ENCODE measurements at places on chromosomes 3 and 15. TPM values are rescaled to one million over a fixed set of nuclear protein-coding genes. Genes with fewer than 3 reads are reported as not detected.

GRCh38 chr3:183350164-183350563 is 78.3 kb downstream of the MCF2L2 start:
- DNase-seq: no peak

ITGA11 gene
- polyA plus RNA-seq: 4.5 TPM

- no peak for DNase-seq
These were observed 17.5 kb upstream of the GOLGA8J start for GRCh38 chr15:30065025-30065801.

DNA sequence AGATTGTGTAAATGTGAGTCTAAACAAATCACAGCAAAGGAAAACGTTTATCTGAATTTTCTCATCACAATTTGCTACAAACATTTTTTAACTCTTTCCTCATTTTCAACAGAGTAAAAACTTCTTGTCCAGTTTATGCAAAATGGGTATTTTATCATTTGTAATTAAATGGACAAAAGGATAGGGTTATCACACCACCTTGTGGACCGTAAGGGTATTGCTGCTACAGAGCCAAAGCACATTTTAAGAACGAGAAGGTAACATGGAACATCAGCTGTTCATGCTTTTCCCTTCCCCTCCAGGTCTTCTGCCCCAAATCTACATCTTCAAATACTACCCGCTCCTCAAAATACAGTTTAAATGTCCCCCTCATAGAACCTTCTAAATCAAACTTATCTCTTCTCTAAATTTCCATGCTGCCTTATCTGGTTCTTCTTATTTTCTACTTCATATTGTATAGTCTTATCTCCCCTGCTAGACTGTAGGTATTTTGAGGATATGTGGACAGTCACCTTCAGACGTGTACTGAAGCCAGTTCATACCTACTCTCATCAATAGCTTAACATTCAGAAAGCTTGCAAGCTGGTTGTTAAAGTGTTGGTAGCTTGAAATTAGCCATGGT is 12.8 kb upstream of the SETMAR start:
- no peak for DNase-seq

FAM107A gene
- polyA plus RNA-seq: 47.7 TPM

- no peak for DNase-seq
These were observed 219.2 kb upstream of the ARHGEF26 start for GRCh38 chr3:153901991-153902390.

DNA sequence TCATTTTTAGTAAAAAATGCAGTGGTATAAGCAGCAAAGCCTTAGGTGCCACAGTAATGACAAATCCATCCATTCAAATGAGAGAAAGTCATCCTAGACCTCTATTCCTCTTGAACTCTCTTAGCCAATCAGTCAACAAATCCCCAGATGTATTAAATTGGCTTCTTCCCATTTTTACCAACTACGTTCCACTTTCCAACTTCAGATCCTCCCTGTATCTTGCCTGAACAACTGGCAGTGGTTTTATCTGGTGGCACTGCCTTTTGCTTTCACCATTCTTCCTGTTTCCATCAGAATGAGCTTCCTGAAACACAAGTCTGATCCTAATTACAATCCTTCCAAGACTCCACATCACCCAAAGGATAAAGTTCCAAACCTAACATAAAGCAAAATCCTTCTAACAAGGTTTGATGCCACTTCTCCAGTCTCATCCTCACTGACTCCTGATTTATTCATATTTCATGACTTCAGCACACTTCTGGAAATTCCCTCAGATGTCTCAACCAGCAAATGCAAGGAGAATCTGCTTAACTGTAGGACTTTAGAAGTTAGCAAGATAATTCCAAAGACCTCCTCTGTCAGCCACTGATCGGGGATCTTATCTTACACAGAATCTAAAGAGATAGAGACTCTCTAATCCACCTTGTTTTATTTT is 69.8 kb upstream of the SLC4A7 start:
- no peak for DNase-seq

GRCh38 chr3:134892326-134892725 is 97.3 kb downstream of the EPHB1 start:
- no peak for DNase-seq

DNA sequence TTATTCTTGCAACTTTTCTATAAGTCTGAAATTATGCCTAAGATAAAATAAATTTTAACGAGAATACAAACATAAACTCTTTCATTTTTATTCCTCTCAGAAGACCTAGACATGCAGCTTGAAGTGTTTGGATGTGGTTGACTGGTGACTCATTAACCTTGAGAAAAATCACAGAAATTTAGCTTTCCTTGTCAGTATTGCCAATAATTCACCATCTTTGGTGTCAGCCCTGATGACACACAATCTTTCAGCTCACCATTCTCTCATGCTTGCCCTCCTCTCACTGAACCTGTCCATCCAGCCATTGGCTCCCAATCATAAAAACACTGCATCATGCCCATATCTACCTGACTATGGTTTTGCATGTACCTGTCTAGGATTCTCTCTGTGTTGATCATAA is 22.6 kb upstream of the TNFAIP8L3 start:
- DNase-seq: no peak

GRCh38 chr3:124201786-124202185 is 209.9 kb upstream of the ROPN1 start:
- peak; percentile 23 for DNase-seq

DNA sequence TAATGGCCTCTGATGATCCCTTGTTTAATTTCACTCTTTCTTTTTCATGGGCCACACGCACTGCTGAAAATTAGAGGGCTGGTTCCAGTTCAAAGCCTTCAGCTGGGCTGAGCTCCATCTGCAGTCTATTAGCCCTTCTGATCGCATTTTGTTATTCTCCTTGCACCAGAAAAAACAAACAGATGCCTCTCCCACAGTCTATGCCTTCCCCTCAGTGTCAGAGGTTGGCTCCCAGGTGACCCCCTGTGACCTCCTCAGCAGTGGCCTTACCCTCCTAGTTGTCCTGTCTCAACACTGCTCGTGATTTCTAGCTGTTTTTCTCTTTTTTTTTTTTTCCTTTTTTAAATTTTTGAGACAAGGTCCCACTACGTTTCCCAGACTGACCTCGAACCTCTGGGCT is 77.1 kb upstream of the PRTG start:
- peak; percentile 17 for DNase-seq

CCK gene
- polyA plus RNA-seq: not detected

DNA sequence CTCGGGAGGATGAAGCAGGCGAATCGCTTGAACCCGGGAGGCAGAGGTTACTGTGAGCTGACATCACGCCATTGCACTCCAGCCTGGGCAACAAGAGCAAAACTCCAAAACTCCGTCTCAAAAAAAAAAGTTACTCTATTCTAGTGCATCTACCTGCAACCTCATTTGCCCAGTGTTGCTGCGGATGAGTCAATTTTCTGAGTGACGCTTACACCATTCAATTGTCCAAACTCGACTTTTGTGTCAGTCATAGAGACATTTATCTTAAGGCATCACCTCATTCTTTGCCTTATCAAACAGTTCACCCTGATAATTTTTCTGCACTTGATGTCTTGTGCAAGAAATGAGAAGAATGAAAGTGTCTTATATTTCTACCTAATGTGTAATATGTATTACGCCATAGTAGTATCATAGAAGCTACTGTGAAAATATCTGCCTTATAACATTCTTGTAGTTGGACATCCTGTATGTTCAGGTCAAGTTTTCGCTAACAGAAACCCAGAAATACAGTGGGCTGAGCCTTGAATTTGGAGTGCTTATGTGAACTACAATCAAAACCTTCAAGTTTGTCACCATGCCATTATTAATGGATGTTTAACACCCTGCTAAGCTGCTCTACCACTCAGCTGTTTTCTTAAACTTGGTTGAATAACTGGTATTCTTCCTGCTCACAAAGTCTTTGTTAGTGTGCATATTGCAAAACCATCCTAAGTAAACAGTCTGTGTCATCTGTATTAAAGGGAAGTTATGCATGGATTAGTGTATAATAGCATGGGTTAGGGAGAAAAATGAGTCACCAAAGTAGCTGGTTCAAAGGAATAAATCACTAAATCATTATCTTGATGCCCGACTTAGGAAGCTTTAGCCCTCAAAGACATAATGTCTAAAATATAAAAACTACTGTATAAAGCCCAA is 531.0 kb upstream of the NR2F2 start:
- no peak for DNase-seq

GRCh38 chr3:160003520-160004128 is 15.0 kb downstream of the IL12A start:
- DNase-seq: peak; percentile 52

DNA sequence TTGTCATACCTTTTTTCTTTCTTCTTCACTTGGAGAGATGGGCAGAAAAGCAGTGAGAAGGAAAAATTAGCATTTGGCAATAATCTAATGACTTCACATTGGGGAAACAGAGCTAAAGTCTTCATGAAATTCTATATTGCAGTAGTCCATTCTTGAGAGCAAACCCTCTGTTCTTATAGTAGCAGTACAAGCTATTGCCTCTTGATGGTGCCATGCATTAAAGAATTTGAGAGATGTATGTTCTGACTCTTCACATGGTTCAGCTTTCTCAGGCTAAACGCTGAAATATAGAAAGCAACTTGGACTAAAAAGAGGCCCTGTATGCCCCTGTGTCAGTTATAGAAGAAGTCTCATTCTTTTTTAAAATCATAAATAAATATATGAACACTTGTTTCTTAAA is 36.0 kb downstream of the PHLDB2 start:
- no peak for DNase-seq
